Immature natural killer cell (primary cell): ENCODE measurements at places on chromosomes 5 and 9. TPM values are rescaled to one million over a fixed set of nuclear protein-coding genes. Genes with fewer than 3 reads are reported as not detected.

GRCh38 chr9:95722141-95722540, 153.3 kb upstream of the ERCC6L2 start:
- no peak for DNase-seq

Gene SLC1A3
- polyA plus RNA-seq: 0.08 TPM

Gene LCN12
- not detected for polyA plus RNA-seq

Gene MUSK
- polyA plus RNA-seq: not detected

Gene CTXN3
- not detected for polyA plus RNA-seq

Gene GABRA6
- not detected for polyA plus RNA-seq
